IMR-90 (cell line): ENCODE measurements at places on chromosomes 11 and 22.

DNA sequence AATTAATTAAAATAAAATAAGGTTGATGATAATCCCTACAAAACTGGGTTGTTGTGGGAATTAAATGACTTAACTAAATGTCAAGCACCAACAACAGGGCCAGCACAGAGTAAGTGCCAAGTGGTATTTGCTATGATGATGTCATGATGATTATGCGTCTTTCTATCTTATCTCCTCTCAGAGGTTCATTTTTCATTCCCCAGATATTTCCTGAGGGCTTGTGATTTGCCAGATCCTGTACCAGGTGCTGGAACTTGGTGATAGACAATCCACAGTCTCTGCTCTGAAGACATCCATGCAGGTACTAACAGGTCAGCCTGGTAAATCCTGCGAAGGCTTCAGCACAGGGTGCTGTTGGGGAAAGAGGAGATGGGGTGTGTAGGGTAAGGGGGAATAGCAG is 8.1 kb upstream of the MYH9 start:
- peak; percentile 81 for DNase-seq

DNA sequence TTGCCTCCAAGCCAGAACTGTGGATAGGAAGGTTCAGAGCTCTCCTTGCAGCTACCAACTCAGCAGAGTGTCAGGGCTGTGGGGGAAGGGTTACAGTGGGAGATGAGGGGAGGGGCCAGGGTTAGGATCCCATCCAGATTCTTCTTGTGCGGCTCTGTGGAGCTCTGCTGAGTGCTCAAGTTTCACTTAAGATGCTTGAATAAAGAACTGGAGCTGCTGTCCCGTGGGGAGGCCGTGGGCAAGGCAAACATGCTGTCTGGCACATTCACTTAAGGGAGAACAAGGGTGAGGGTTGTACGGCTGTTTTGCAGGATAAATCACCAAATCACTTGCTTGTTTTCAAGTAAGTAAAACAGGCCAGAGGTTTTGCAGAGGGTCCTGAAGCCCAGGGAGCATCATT is 197.1 kb downstream of the FAM76B start:
- peak; percentile 23 for DNase-seq

GRCh38 chr11:115420505-115420904 is 83.7 kb downstream of the CADM1 start:
- DNase-seq = no peak

DNA sequence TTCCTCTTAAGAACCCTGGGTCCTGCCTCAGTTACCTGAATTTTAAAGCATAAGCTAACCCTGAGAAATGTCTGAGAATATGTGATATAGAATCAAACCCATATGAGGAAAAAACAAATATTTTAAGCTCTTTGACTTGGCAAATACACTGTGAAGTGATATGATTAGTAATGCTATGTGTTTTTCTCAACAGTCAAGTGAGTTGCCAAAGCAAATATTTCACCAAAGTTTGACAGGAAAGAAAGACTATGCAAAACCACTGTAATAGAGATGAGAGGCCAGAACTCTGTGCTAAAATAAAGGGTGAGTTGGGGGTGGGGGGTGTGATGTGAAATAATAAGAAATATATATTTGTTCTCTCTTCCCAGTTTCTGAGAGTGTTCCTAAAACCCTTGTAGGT is 613.5 kb upstream of the CCDC179 start:
- no peak for DNase-seq

- DNase-seq = no peak
Measured at GRCh38 chr11:60902625-60903024, 3.8 kb downstream of the PRPF19 start.

DNA sequence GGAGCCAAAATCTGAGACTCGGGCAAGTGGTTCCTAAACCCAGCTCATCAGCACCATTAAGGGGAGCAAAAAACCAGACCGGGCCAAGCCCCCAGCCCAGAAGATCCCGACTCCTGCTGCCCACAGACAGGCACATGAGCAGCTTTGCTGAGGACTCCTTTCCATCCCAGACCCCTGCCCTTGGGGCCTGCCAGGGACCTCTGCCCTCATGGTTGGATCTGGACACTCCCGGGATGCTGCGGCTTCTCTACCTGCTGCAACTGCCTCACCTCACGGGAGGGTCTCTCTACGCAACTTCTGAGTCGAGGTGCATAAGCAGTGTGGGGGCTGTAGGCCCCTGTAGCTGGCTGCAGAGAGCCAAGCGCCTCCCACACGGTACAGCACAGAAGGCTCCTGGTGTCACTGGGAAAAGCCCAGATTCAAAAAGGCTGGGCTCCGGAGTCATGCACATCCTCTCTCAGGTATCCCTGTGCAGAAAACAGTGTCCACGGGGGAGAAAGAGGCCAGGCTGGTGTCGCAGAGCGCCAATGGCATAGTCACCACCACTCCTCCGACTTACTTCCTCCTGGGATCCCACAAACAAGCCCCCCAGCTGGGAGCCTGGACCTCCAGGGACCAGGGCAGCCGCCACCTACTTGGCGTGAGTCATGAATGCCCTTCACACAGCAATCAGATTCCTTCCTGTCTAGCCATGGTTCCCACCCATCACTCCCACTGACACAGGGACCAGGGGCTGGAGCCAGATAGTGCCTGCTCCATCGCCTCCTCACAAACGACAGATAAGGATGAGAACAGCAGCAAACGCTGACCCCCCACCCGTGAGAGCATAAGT is 122.1 kb downstream of the BCR start:
- DNase-seq = no peak

- peak; percentile 69 for DNase-seq
Measured at GRCh38 chr11:111105566-111105965, 140.0 kb upstream of the POU2AF2 start.

DNA sequence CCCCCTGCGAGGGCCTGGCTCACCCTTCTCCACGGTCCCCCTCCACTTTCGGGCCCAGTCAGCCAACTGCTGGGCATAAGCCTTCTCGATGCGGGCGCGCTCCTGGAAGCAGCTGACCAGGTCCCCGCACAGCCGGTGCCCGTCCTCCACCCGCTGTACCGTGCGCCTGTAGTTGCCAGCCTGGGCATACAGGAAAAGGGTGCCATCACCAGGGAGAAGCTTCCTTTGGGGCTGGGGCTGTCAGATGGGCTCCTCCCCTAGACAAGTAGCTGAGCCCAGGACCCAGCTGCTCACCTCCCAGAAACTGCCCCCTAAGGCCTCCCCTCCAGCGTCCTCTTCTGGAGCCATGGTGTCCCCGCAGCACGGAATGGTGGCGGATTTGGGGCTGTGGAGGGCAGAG is 3.9 kb downstream of the PACSIN3 start:
- no peak for DNase-seq

DNA sequence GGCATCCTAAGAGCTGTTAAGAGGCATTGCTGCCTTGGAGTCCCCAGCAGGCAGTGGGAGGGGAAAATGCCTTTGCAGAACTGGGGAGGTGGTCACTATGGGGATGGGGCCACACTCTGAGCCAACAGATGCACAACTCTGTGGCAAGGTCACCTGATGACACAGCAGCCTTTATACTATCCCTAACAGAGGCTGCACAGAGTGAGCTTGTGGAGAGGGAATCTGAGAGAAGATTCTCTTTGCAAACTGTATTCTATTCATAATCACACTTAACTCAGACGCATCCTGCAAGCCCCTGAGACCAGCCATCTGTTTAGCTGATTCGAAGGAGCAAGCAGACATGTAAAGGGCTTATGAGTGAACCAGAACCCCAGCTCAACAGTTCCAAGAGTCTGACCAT is 49.0 kb upstream of the TTC12 start:
- DNase-seq = no peak

GRCh38 chr11:115322553-115323203 is 181.5 kb downstream of the CADM1 start:
- DNase-seq = no peak

DNA sequence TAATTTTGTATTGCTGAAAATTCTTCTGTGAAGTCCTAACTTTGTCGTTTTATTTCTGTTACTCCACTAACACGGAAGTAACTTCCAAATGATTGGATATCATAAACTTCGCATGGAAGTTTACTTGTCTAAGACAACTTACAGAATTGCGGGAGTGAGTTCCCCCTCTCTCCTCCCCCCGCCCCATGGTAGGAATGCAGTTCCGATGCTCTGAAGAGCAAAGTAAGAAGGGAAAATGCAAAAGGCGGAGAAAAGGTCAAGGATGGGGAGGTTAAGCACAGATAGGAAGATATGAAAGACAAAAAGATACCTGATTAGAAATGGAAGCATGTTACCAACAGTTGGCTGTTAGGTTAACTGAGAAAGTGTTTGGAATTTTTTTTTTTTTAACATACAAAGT is 1.3 kb downstream of the EIF3M start:
- DNase-seq = no peak

DNA sequence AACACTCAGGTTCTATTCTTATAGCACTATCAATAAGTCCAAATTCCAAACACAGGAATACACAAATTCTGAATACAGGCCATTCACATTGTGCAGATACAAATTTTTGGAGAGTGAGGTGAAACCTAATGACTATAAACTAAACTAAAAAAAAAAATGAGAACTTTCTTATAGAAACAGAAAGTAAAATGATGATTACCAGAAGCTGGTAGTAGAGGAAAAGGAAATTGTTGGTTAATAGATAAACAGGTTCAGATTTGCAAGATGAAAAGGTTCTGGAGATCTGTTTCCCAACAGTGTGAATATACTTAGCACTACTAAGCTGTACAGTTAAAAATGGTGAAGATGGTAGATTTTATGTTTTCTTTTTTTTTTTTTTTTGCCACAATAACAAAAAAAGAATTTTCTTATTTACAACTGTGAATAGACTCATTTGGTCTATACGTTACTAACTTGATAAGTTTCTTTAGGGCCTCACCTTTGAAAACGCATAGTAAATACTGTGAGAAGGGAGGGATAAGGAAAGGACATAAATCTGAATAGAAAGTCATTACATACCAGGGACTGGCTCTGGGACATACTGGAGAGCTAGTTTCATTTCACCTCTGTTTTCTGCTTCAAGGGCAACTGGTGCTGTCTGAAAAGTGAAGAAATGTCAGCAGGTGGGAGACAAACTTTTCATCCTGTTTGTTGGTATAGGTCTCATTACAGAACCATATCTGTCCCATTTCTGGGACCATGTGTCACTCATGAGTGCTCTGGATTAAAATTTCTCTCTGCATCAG is 14.2 kb upstream of the CCDC89 start:
- no peak for DNase-seq

GRCh38 chr22:35598396-35598710 is 18.8 kb downstream of the MB start:
- no peak for DNase-seq

- DNase-seq = no peak
Measured at GRCh38 chr11:5557751-5558150, 9.4 kb upstream of the OR52H1 start.

DNA sequence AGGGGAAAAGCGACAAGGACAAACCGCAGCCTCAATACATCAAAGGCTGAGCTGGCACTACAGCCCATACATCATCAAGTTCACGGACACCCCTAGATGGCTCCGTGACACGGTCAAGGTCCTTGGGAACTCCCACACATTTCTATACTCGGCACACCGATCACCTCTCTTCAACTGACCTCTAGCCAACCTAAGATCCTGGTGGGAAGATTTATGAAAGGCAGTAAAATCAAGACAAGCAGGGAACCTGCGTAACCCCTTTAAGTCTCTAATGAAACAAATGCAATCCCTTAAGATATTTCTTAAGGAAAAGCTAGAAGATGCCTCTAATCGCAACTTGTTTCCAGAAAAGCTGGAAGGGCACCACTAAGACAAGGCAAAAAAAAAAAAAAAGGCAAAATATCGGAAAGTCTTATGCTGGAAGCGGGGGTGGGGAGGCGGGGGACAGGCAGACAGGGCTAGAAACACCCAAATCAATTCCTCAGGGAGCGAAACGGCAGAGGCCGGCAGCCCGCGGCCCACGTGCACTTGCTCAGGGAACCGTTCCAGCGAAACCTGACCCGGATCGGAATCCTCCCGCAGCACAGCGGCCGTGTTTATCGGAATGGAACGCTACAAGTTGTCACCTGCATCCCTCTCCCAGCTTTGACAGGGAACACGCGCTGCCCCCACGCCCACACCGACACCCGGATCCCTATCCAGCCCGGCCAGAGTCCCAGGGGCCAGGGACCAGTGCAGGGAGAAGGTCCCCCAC is 1.4 kb downstream of the ARHGAP20 start:
- DNase-seq = peak; percentile 51

DNA sequence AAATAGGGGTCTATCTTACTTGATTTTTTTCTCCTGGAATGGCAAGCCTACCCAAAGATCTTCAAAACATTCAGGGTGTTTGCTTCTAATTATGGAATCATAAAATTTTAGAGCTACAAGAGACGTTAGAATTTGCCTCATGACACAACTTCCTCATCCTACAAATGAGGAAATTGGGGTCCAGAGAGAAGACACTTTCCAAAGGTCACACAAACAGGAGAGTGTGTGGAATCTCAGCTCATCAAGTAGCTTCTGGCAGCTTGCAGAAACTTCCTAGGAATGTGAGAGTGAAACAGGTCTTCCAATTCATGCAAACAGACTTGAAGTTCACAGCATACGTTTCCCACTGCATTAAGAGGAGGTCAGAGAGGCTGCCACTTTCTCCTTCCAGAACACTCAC is 976.0 kb downstream of the OPCML start:
- no peak for DNase-seq

DNA sequence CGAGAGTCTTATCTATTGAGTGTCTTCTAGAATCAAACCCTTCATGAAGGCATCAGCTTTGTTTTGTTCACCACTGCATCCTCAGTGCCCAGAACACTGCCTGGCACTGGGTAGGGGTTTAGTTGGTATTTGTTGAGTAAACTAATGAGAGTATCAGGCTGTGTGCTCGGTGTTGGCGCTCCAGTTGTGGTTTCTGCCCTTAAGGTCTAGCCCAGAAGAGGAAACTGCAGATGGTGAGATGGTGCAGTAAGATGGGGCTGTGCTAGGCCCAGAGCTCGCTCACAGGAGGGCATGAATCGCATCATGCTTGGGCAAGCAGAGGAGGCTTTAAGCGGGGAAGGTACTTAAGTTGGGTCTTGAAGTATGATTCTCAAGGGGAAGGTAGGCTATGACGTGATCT is 97.2 kb downstream of the FBXO7 start:
- no peak for DNase-seq

- no peak for DNase-seq
Measured at GRCh38 chr11:130300567-130300966, 14.2 kb downstream of the ZBTB44 start.

- DNase-seq = no peak
Measured at GRCh38 chr11:61077936-61078335, 24.4 kb upstream of the CD5 start.

DNA sequence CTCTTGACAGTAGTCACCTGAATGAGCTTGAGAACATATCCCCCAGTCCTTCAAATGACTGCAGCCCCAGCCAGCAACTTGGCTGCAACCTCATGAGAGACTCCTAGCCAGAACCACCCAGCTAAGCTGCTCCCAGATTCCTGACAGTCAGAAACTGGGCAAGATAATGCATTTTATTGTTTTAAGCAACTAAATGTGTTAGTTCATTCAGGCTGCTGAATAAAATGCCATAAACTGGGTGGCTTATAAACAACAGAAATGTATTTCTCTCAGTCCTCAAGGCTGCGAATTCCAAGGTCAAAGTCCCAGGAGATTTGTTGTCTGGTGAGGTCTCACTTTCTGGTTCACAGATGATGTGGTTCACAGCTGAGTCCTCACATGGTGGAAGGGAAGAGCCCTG is 5.8 kb upstream of the PAMR1 start:
- no peak for DNase-seq
